AG20443 (cell line): ENCODE measurements at places on chromosomes 1 and 21.

DNA sequence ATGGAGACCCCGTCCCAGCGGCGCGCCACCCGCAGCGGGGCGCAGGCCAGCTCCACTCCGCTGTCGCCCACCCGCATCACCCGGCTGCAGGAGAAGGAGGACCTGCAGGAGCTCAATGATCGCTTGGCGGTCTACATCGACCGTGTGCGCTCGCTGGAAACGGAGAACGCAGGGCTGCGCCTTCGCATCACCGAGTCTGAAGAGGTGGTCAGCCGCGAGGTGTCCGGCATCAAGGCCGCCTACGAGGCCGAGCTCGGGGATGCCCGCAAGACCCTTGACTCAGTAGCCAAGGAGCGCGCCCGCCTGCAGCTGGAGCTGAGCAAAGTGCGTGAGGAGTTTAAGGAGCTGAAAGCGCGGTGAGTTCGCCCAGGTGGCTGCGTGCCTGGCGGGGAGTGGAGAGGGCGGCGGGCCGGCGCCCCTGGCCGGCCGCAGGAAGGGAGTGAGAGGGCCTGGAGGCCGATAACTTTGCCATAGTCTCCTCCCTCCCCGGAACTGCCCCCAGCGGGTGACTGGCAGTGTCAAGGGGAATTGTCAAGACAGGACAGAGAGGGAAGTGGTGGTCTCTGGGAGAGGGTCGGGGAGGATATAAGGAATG, 505 bp downstream of the LMNA start:
- no peak for DNase-seq

DNA sequence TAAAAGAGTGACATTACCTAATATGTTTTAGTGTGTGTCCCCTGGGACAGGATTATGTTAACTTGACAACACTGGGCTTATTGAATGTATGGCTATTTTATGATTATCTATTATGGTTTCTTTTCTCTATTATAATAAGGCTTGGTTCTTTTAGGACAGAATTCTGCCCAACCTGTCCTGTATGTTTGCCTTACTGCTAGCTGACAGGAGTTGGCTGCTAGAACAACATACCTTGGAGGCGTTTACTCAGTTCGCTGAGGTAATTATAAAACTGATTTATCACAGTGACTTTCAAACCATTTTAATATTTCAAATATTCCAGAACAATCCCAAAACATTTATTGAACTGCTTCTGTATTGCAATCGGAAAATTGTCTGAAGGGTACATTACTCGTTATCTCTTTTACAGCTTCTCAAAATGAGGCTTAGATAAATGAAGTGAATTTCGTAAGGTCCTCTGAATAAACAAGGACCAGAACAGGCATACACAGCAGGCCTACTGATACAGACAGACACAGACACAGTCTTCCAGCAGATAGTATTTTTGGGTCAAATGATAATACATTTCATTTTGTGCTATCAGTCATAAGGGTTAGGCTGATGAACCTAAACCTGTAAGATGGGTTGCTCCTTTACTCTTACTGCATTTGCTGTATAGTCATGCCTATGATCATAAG, 44.2 kb downstream of the SCYL3 start:
- DNase-seq, result no peak

GRCh38 chr21:46135782-46136395, 19.5 kb downstream of the FTCD start:
- no peak for DNase-seq

DNA sequence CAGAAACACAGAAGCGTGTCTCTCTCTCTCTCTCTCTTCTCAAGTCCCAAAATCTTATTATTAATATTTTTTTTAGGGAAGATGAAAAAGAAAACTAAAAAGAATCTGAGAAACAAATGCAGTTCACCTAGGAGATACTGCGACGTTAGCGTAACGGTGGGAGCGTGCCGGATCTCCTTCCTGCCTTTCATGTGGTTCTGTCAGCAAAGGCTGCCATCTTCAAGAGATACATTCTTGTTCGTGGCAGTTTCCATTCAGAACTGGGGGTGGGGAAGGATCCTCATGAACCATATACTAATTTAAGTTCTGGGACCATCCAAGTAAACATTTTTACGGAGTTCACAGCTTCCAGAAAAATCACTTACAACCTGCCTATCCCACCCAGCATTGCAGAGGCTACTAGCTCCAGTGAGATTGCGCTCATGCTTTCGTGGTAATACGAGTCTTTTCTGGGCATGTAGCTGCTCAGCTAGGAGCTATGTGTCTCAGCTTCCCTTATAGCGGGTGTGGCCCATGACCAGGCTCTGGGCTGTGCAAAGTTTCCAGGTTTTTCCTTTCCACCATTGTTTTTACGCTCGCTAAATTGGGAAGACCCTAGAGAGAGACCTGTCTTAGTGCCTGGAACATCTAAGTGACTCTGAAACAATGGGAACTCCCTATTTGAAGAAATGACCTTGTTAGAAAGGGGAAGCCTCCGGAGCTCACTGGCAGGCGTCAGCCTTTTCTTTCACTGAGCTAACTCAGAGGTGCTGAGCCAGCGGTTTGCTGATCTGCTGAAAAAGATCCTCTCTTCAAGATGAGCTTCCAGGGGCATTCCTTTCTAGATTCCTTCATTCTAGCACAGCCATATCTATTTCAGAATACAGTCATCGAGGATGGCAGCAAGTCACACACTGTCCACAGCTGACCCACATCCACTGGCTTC, 17.3 kb downstream of the SLAMF1 start:
- no peak for DNase-seq
